ENCODE measurements at places on chromosomes 4 and X.
A peak's percentile ranks its signal among the peaks of the same experiment; 100 is the strongest.

DNA sequence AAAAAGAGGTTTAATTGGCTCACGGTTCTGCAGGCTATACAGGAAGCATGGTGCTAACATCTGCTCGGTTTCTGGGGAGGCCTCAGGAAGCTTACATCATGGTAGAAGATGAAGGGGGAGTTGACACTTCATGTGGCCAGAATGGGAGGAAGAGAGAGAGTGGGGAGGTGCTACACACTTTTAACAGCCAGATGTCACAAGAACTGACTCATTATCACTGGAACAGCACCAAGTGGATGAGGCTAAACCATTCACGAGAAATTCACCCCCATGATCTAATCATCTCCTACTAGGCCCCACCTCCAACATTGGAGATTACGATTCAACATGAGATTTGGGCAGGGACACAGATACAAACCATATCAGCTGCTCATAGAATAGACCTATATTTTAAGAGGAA lies 255.8 kb downstream of the OPHN1 start:
- peak; percentile 24 for DNase-seq

GRCh38 chrX:108456971-108457477 lies 17.4 kb downstream of the COL4A5 start:
- no peak for DNase-seq

GRCh38 chr4:105272002-105272401 lies 125.3 kb downstream of the TET2 start:
- DNase-seq = no peak

GRCh38 chrX:110315551-110315950 lies 2.3 kb downstream of the AMMECR1 start:
- DNase-seq = no peak

DNA sequence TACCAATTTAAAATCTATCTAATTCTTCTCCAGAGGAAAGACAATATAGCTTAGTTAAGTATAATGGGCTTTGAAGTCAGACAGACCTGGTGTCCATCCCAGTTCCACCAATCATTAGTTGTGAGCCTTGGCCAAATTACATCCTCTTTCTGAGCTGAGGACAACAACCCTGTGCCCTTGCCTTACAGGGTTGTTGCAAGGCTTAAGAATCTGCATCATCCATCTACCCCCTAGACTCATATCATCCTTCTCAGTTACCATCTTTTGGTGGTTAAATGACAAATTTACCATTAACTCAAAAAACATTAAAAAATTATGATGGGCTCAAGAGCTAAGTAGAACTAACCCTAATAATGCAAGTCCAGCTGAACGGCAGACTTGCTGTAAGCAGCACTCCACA lies 51.6 kb downstream of the NAP1L5 start:
- DNase-seq = no peak

DNA sequence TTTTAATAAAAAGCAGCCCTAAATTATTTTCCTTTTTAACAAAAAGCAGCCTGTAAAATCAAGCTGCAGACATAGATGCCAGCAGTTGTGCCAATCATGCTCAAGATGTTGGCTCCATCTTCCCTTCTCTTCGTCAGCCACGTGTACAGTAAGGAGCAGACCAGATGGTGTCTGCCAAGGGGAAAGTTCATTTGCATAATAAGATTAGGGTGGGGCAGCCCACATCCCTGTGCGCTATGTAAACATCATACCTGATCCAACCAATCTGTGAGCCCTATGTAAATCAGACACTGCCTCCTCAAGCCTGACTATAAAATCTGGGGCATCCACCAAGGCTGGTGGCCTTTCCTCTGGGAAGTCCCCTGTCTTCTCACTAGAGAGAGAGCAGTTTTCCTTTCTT lies 23.1 kb upstream of the C1GALT1C1 start:
- DNase-seq = peak; percentile 45

DNA sequence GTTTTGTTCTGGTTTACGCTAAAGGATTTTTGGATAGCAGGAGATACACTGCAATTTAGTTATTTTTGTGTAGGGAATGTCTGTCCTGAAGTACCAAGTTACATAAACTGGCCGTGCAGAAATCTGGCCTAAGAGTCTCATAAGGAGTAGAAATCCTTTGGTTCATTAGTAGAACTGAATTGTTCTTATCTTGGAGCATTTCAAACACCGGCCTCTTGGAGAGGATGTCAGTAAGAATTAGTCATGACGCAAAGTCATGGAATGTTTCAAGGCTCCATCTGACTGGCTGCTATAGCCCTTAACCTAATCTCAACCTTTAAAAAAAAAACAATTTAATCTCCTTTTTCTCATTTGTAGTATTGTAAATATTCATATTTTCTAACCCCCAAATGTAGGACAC lies 15.2 kb downstream of the PDLIM3 start:
- no peak for DNase-seq

GRCh38 chr4:5162909-5163508 lies 111.7 kb downstream of the STK32B start:
- DNase-seq = no peak

DNA sequence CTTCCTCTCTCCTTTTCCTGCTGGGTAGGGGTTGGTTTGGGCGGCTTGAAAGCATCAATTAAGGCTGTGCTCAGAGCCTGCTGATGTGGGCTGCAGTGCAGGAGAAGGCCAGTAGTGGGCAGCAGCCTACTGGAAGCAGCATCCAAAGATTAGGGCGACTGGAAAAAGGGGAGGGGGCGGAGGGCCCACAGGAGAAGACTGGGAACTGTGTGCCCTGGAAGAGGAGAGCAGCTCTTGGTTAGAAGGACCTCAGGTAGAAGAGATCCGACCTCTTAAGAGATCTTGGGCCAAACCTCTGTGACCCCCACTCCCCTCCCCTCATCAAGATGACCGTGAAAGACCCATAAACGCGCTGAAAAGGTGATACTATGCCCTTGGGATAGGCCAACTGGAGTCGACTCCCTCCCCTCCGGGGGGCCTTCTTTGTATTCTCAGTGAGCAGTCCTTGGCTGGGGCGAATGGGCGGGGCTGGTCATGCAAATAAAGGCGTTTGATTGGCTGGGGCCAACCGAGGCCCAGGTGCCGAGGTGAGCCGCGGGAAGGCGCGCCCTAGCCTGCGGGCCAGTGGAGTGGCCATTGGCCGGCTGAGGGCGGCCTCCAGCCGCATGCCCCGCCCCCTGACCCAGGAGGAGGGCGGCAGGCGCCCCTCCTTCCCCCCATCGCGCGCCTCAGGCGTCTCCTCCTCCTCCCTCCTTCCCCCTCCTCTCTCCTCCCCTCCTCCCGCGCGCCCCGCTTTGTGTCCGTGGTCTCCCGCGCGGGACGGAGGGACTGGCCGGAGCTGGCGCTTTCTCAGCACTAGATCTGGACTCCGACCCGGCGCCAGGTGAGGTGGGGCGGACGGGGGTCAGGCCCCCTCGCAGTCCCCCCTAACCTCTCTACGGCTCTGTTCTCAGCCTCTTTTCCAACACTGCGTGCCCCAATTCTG lies 10.1 kb downstream of the DLG3 start:
- DNase-seq = peak; percentile 36

DNA sequence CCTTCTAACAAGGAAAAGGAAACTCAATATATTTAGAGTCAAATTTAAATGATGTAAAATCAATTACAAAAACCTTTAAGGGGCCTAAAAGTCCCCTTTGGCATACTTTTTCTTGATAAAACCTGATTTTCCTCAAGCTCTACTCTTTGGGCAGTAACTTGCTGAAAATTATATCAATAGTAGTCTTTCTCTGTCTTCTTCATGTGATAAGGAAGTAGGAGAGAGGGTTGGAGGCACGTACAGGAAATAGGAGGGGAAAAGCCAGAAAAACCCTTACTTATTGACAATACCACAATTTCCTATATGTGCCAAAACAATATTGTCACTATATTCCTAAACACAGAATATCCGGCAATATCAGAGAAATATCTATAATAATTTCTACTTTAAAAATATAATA lies 9.6 kb downstream of the RHOH start:
- DNase-seq = no peak

GRCh38 chr4:153318696-153319320 lies 25.7 kb upstream of the MND1 start:
- DNase-seq = peak; percentile 53

- DNase-seq = no peak
Observed at GRCh38 chr4:144499777-144500176, 146.2 kb upstream of the HHIP start.

DNA sequence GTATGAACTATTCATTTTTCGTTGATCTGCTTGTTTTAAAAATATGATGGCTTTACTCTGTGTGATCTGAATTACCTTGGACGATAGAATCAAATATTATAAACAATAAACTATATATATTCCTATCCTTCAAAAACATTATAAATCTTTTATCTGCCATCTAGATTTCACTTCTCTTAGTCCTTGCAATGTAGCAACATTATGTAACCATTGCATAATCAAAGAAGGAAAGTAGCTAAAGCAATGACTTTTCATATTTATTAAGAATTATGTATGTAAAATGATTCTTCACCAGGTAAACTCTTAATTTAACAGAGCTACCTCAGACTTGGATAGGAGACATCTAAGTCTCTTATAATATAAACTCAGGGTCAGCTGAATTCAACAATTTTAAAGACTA lies 210.5 kb downstream of the ADAMTS3 start:
- DNase-seq = no peak

- DNase-seq = no peak
Observed at GRCh38 chrX:8927701-8928100, 106.2 kb downstream of the FAM9B start.

DNA sequence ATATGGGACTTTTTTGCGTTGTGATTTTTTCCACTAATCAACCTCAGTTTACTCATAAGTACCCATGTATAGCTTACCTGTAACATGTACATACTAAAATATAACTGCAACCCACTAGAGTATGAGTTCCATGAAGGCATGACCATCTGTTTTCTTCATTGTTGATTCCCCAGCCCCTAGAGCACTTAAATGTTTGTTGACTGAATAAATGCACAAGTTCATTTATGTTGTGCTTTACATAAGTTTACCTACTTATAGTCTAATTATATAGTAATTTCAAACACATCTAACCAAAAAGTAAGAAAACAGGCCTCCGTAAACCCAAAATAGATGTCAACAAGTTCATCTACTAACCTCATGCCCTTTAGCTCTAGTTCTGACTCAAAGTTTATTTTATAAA lies 34.7 kb downstream of the DCHS2 start:
- no peak for DNase-seq

- peak; percentile 56 for DNase-seq
Observed at GRCh38 chr4:176841711-176842112, 49.0 kb upstream of the VEGFC start.

DNA sequence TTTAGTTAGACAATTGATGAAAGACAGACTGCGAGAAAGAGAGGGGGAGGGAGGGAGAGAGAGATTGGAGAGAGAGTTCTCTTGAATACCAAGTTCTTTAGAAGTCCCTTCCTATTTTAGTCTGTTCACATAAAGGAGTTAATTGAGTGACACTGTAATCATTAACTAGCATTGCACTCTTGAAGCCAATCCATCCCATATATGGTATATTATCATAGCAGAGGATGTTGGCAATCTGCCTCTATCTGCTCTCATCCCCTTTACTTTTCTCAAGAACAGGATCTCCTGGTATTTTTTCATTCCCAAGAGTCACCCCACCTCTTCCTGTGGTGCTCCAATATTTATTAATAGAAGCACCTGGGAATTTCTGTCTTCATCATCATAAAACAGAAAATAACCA lies 959.6 kb upstream of the NDST4 start:
- no peak for DNase-seq

DNA sequence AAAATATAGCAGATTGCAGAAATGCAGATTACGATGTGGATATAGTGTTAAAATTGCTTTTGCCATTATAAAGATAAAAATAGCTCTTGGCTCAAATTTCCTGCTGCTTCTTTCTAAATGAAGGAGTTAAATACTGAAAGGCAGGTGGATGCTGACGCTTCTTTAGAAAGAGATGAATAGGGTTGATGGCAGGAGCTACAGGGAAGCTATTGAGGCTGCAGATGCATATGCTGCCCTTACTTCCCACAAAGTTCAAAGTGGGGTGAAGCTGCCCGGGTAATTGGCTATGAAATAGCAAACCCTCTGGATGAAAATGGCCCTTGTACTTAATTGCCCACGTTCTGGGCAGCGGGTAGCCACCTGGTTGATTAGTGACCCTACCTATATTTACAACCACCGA lies 379.5 kb downstream of the ZIC3 start:
- DNase-seq = no peak

DNA sequence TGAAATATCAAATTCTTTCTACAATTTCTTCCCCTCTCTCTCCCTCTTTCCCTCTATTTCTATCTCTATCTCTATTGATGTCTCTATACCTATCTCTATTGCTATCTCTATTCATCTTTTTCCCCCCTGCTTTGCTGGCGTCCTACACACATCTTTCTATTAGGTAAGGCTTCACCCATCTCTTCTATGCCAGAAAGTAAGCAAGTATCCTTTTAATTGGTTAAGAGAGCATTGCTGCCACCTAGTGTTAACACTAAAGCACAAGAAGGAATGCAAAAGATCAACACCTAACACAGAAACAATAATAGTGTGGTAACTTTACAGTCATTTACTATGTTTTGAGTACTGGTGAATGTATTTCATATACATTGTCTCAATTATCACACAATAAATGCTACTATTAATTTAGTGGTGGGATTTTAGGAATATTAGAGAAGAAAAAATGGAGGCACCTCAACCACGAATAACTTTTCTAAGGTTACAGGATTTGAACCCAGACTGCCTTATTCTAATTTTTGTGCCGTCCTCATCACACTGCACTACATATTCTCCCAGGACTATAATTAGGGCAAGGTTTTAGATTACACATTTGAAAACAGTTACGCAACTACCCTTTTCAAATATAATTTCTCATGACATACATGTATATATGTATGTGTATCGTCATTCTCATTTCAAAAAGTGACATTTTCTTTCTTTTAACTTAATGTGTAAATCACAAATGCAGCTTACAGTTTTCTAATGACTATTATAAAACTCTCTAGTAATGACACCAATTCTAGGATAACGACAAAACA lies 3.7 kb upstream of the C4orf36 start:
- DNase-seq = peak; percentile 77

DNA sequence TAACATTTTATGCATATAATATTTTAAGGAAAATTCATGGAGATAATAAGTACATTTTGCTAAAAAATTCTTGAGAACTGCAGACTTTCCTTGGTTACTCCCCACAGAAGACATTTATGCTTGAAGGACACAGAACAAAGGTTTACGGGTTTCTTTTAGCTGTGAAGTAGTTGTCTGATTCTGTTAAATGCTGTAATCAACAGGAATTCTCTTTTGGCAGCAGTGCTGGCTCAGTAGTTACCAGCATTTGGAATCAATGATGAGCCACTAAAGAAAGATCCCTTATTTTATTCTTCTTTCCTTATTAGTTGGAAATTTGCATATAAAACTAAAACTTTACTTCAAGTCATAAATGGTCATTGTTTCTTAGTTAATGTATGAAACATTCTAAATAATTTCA lies 199.3 kb upstream of the FAT4 start:
- peak; percentile 53 for DNase-seq

GRCh38 chrX:14819769-14820168 lies 53.1 kb downstream of the FANCB start:
- no peak for DNase-seq
